ENCODE measurements at places on chromosomes 16 and 17.

DNA sequence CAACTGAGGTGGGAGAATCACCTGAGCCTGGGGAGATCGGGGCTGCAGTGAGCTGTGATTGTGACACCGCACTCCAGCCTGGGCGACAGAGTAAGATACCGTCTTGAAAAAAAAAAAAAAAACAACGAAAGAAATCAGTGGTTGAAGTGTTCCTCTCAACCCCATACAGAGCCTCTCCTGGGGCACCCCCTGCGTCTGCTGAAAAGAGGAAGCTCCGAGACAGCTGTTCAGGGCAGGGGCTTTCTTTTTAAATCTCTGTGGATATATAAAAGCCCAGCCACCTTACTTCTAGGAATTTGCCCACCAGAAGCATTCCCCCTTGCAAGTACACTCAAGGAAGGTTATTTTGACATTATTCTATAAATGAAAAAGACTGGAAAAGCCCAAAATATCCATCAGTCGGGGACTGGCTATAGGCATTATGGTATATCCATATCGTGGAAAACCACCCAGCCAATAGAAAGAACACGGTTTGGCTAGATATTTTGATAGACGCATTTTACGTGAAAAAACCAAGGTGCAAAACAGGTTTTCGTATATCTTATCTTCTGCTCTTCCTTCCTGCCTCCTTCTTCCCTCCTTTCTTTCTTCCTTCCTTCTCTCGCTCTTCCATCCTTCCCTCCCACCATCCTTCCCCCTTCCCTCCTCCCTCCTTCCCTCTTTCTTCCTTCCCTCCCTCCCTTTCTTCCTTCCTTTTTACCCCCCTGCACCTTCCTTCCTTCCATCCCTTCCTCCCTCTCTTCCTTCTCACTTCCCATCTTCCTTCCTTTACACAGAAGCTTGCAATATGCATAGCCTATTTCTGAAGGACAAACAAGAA, 9.2 kb upstream of the CCL22 start:
- DNase-seq: no peak

- DNase-seq: no peak
Measured at GRCh38 chr16:51153577-51154031, 2.5 kb upstream of the SALL1 start.

DNA sequence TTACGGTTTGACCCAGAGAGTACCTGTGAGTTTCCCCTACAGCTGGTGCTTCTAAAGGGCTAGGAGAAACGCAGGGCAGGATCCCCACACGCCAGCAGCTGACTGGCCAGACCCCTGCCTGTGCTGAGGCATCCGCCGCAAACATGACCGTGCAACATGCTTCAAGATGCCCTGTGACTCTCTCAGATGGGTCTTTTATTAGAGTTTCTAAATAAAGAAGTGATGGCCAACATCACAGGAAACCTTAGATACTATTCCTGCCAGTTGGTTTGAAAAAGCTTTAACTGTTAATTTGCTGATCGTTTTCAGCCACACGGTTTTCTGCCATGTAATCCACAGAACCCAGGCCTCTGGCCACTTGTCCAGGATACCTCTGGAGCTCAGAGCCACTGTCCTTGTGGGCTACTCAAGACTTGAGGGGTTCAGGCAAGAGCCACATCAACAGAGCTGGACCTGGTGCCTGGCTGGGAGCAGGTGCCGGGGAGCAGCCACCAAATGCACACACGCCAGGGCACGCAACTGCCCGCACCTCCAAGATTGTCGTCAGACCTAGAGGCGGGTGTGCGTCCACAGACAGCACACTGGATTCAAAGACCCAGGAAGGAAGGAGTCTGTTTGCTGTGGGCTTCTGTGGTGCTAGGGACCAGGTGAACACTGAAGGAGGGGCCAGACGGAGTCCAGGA, 118.4 kb downstream of the ZNF778 start:
- no peak for DNase-seq

GRCh38 chr16:85916141-85916890, 17.4 kb downstream of the IRF8 start:
- DNase-seq: peak; percentile 94

DNA sequence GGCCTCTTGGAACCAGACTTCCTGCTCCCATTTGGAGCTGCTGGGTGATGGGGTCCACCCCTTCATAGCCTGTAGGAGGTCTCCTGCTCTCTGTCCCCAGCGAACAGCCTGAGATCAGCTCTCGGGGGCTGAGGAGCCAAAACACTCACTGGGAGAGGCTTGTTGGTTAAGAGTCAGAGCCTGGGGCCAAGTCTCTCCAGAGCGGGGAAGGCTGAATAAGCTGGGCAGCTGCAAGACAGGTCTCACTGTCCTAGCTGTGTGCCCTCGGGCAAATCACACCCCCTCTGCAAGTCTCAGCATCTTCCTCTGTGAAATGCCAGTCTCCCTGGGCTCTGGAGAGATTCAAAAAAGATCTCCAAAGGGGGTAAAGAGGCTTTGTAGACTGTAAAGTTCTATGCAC, 174.6 kb downstream of the WSCD1 start:
- DNase-seq: no peak

DNA sequence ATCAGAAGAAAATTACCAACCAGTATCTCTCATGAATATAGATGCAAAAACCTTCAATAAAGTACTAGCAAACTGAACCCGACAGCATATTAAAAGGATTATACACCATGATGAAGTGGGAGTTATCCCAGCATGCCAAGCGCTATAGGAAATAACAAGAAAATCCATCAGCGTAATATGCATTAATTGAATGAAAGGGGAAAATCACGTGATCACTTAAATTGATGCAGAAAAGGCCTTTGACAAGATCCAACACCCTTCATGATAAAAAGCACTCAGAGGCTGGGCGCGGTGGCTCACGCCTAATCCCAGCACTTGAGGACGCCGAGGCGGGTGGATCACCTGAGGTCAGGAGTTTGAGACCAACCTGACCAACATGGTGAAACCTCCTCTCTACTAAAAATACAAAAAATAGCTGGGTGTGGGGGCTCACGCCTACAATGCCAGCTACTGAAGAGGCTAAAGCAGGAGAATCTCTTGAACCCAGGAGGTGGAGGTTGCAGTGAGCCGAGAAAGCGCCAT, 4.8 kb downstream of the CTRB2 start:
- no peak for DNase-seq

DNA sequence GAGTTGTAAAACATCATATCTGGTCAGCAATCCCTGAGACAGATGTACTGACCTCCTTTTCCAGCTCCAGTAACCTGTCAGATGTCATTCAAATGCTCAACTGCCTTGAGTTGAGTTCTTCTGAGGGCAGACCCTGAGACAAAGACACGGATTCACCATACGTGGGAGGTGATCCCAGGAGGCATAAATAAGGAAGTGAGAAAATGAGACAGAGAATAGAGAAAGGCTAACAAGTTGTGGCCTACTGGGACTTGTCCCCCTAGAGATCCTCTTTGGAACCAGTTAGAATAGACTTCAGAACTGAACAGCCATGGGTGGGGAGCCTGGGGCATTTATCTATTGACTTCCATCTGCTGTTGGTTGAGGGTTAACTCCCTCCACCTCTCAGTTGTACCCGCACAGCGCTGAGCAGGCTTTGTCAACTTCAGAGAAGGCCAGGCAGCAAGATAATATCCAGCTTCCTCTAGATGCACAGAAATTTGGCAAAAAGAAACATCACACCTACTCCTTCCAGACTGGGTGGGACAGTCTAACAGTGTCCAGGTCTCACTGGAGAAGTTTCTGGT, 123.0 kb upstream of the DYNLRB2 start:
- no peak for DNase-seq

- DNase-seq: peak; percentile 96
Measured at GRCh38 chr17:8153957-8154607, 1.9 kb upstream of the PER1 start.

DNA sequence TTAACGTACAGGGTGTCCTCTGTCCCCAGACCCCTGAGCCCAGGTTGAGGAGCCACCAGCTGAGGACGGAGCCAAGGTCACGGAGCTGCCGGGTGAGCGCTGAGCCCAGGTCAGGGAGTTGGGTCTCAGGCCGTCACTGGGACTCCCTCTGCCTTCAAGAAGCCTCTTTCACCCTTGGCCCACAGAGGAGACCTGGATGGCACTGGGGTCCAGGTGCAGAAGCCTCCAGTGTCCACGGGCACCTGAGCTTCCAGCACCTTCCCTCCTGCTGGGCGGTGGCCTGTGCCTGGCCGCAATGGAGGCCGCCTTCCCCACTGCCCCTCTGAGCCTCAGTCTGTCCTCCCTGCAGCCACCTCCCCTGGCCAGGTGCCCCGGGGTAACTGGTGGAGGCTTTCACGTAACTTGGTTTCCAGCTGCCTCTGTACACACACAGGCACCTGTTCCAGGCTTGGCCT, 31.6 kb upstream of the CDH15 start:
- DNase-seq: no peak

GRCh38 chr16:49620158-49620868, 235.6 kb downstream of the ZNF423 start:
- peak; percentile 11 for DNase-seq

Data from NCI-H226 (cell line).